HT-29 (cell line): ENCODE measurements at places on chromosomes 5 and 9. TPM values are rescaled to one million over a fixed set of nuclear protein-coding genes. Genes with fewer than 3 reads are reported as not detected.

MEIKIN gene
- total RNA-seq: not detected in 2 replicates

MOB3B gene
- 3.1 TPM in 2 replicates for total RNA-seq

STPG3 gene
- not detected in 2 replicates for total RNA-seq

MARCOL gene
- not detected in 2 replicates for total RNA-seq

SHOC1 gene
- not detected in 2 replicates for total RNA-seq
